ENCODE measurements at places on chromosomes 16 and 17. TPM values are rescaled to one million over a fixed set of nuclear protein-coding genes. Genes with fewer than 3 reads are reported as not detected.

The ACAP1 gene
- total RNA-seq, result 575 TPM

DNA sequence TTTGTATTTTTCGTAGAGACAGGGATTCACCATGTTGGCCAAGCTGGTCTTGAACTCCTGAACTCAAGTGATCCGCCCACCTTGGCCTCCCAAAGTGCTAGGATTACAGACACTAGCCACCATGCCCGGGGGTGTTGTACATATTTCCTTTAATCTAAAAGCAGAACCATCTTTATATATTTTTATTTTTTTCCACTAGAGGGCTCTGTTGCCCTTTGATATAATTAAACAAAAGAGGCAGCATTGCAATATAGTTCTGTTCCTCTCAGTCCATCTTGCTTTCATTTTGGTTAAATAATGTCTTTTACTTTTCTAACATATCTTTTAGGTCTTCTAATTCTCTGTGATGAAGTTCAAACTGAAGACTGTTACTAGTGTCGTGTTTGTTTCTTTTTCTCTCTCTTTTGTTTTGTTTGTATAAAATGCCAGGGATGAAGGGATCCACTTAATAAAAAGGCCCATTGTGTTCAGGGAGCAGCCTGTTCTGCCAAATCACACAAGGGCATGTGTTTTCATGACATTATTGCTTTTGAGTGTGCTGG is 23.4 kb downstream of the WWOX start:
- DNase-seq, result peak; percentile 61

GRCh38 chr17:2815781-2816185 is 19.5 kb downstream of the RAP1GAP2 start:
- no peak for DNase-seq

The EME1 gene
- 0.92 TPM for total RNA-seq

DNA sequence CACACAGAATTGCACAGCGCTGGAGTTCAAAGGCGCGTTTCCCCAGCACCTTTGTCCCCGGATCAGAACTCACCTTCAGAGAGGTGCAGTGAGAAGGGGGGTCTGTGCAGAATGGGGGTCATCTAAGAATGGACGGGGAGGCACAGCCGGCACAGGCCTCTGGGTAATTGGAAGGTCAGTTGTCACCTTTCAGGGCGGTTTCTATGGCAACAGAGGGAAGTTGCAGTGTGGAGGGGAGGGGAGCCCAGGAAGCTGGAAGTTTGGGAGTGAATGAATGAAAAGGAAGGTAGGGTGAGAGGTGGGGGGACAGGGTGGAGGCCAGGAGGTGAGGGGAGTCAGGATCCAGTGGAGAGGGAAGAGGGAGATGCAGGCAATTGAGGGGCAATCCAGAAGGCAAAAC is 12.4 kb upstream of the KCNG4 start:
- no peak for DNase-seq

- no peak for DNase-seq
Measured at GRCh38 chr16:82440336-82440735, 186.4 kb upstream of the CDH13 start.

The NEUROD2 gene
- not detected for total RNA-seq

GRCh38 chr16:25692351-25692741 is 587 bp downstream of the HS3ST4 start:
- DNase-seq, result no peak

The PIRT gene
- not detected for total RNA-seq

DNA sequence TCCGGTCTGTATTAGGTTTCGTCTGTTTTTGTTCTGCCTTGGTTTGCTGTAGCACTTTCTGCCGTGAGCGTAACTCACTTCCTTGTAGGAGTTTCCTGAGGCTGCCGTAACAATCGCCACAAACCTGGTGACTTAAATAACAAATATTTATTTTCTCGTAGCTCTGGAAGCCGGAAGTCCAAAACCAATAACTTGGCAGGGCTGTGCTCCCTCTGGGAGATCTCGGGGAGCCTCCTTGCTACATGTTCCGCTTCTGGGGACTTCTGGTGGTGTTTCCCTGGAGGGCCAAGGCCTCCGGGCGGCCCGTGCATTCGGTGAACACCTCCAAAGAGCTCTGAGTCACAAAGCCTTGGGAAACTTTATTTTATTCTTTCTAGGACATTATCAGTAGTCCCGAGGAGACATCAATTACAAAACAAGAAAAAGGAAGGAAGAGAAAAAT is 6.8 kb upstream of the WDR45B start:
- no peak for DNase-seq

- no peak for DNase-seq
Measured at GRCh38 chr16:69890114-69890891, 60.8 kb upstream of the CLEC18A start.

DNA sequence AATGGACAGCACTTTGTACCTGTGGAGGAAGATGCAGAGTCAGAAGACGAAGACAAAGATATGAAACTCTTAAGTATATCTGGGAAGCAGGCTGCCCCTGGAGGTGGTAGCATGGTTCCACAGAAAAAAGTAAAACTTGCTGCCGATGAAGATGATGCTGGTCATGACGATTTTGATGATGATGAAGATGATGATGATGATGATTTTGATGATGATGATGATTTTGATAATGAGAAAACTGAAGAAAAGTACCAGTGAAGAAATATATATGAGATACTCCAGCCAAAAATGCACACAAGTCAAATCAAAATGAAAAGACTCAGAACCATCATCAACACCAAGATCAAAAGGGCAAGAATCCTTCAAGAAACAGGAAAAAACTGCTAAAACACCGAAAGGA is 268.5 kb upstream of the EEF2KMT start:
- DNase-seq, result no peak
